ENCODE measurements at places on chromosomes 4 and X.

DNA sequence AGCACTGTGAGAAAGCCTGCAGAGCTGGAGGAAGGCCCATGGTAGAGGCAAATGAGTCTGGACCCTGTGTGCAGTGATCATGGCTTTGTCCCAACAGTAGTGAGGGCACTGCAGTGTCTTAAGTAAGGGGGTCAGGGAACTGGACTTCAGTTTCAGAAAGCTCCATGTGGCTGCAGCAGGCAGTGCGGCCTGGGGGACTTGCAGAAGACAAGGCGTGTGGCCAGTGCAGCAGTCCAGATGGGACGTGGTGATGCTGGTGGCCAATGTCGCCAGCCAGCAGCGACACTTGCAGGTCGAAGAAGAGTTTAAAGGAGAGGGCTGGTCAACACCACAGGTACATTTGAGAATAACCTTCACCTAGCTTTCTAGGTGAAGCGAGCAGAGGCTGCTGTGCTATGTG, 113.4 kb downstream of the ZNF827 start:
- no peak for DNase-seq

GRCh38 chrX:119763181-119763580, 4.8 kb downstream of the SOWAHD start:
- peak; percentile 75 for DNase-seq

DNA sequence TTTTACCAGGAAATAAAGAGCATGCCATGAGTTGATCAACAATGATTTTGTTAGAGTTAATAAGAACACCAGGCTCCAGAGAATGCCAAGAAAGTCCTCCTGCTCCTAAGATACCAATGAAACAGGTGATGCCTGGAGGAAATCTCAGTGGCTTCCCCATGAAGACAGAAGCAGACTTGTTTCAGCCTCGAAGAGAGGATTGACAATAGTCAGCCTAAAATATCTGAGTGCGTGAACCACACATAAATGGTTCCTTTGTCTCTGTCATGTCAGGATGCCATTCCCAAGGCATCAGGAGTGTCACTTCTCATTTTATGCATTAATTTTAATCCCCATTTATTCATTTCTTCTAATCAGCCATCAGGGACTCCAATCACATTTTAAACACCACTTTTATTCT, 69.6 kb downstream of the PHOX2B start:
- no peak for DNase-seq

DNA sequence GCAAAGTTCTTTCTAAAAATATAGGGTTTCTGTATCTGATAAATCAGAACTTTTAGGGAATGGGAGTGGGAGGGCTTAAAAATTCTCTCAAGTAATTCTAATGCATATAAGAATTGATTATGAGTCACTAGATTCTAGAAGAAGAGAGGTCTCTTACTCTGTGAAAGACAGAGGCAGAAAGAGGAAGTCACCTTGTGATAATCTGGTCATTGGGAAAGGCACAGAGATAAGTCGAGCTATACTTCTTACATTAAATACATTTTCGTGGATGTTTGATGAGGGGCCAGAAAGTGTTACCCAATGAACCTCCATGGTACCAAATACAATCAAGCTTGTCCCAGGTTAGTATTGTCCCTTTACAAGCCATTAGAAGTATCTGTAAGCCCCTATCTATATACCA, 134.4 kb downstream of the MAD2L1 start:
- no peak for DNase-seq

DNA sequence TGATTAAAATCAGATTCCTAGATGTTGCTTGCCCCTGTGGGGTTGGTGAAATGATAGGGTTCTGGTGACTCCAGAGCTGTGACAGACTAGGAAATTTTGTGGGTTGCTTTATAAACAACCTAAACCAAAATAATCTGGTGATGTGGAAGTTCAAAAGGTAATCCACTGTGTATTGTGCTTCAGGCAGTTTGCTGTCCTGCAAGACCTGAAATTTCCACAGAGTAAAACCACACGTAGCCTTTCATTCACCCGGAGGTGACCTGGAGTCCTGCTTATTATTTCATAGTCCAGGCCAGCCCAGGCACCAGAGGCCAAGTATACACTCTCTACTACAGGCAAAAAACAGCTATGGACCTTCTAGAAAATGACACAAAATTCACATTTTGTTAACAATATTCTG, 114.6 kb upstream of the CBR4 start:
- no peak for DNase-seq

- DNase-seq: no peak
Observed at GRCh38 chr4:40829586-40829985, 79.8 kb downstream of the NSUN7 start.
